Left ventricle myocardium superior (tissue), 1 donor: ENCODE measurements at places on chromosomes 3 and 15. TPM values are rescaled to one million over a fixed set of nuclear protein-coding genes. Genes with fewer than 3 reads are reported as not detected.

DNA sequence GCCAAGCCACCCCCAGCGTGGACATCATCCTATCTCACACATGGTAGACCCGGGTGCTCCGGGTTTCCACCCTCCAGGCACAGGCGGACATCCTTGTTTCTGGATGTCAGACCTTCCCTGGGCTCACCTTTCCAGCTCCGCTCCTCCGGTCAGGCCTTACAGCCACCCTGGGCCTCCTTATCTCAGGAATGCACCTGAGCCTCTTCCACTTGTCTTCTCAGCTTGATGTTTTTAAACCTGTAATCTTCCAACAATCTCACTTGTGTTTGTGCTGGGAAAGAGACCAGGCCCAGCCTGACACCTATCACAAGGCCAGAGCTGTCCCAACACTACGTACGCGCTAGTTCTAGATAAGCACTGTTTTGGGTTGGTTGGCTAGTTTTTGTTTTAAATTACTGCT lies 53.9 kb downstream of the NIPA2 start:
- no peak for DNase-seq

Gene LIPH
- 0.10 TPM for total RNA-seq

GRCh38 chr3:184066211-184066610 lies 13.4 kb downstream of the HTR3C start:
- no peak for DNase-seq

Gene SLC28A2
- not detected for total RNA-seq

DNA sequence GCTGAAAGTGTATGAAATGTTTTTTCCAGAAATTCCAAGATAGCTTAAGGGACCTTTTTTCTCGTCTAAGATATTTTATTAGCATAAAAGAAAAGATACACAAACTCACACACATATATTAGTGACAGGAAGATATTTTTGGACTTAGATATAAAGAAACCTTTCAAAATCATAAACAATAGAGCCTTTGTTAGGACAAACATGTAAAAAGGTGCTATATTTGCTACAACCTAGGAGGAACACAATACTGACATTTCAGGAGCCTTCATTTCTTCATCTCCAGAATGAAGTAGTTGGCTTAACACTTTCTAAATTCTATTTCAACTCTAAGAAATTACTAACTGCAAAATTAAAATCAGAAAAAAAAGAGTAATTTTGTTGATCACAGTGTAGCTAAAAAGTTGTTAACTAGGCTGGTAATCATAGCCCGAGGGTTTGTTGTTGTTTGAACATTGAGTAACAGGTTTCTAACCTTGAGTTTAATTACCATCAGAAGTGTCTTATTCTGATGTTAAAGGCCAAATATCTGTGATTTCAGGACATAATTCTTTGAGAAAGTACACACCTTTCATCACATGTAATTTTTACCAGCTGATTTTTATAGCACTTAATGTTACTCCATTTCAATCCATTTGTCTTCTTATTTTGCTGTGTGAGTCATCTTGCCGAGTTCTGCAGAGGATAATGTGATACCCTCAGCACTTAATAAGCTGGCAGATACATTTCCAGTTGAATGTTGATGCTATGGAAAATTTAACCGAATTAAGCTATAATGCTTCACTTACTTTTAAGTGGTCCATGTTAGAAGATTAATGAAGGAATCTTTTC lies 97.3 kb downstream of the MBNL1 start:
- DNase-seq, result no peak

DNA sequence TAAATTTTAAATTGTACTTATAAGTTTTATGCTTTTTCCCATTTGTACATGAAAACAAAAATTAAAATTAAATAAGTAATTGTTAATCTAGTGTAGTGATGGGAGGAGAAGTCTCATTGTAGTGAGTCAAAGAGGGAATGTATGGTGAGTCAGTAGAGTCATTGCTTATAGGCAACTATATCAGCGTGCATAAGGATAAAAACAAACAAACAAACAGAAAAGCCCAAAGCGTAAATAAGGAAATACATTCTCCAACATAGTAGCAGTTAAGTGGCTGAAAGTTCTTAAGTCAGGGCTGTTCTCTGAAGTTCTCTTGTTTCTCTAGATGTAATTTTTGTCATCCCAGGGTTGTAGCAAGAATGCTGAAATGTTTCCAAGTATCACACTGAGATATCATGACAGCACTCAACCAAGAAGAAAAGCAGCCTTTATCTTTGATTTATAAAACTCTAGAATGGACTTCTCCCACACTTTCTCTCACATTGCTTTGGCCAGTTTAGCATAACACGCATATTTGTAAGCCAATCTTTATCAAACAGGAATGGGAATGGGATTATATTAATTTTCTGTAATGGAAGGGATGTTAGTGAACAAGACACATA lies 184.1 kb upstream of the TP63 start:
- DNase-seq, result no peak

GRCh38 chr3:128321418-128321817 lies 145.3 kb downstream of the DNAJB8 start:
- no peak for DNase-seq
